ENCODE measurements at places on chromosomes 2 and 18.

DNA sequence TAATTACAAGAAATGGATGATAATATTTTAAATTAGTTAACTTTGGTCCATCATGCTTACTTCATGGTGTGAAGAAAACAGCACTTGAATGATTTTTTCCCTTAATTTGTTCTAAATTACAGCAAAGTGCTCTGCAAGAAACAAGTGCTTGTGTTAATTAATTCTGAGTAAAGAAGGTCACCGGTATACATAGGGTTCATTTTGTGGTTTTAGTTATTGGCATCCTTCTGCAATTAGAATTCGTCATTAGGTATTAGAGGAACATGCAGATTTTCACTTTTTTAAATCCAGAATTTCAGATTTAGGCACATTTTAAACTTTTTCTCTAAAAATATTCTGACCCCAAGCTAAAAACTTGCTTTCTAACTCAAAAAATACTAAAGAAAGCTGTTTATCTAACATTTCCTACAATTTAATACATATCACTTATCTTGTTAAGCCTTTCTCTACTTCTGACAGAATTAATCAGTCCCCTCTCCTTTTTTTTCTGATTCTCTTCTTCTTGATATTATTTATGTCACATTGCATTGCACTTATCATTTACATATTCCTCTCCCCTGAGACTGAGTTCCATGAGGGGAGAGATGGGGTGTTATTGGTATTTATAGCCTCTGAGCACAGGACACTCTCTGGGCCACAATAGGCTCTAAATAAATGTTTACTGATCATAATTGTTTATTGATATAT, 129.2 kb downstream of the PLA2R1 start:
- no peak for DNase-seq

DNA sequence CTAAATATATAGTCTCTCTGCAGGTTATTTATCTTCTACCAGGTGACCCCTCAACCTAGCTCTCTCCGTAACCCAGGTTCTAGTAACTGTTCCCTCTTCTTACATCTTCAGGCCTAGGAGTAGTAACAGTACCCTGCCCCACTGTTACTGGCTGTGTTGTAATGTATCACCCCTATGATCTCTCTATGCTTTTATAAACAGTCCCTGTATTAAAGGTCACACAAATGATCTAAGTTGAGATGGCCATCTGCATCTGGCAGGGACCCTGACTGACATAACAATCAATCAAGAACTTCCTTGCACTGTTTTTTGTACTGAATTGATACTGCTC, 219.7 kb upstream of the STK17B start:
- DNase-seq = no peak

GRCh38 chr2:20093263-20094141, 42.1 kb upstream of the LAPTM4A start:
- DNase-seq = peak; percentile 26

DNA sequence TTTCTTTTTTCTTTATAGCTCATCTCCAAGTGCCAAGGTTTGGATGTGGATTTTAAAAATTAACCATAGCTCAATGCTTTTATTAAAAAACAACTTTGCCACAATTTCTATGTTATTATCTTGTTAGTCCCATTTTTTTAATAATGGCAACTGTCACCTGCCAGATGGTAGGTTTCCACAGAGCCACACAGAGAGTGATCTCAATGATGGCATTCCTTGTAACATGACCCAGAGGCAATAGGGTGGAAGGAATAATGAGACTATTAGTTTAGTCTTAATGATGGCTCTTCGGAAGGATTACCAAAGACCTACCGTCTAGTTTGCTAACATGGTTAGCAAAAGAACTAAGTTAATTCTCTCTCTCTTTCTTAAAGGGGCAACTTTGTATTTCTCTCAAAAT, 64.0 kb downstream of the REL start:
- DNase-seq = no peak

- DNase-seq = no peak
These were observed 521 bp downstream of the MYCN start for GRCh38 chr2:15940661-15941480.

DNA sequence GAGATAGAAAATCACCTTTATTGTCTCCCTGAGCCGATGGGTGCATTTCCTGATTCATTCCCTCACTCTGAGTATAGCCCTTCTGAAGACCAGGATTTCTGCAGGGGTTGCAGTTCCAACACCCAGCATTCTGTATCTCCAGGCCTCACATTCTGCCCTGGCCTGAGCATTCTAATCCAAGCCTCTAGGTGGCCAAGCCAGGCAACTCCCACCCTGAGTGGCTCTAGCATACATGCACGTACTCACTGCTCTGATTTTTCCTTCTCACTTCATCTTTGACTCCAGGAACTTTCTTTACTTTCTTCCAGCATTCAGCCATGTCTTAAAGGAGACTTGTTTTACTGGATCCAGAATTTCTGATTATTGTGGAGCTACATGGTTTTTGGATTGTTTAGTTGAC, 100.7 kb upstream of the STK39 start:
- no peak for DNase-seq

GRCh38 chr2:65436824-65437221, 4.4 kb upstream of the SPRED2 start:
- DNase-seq = no peak

GRCh38 chr2:30201990-30202389, 29.3 kb upstream of the LBH start:
- DNase-seq = no peak

Measured in LNCaP clone FGC (cell line).